Large intestine (tissue), 12 donors: ENCODE measurements at places on chromosomes 2 and 18. TPM values are rescaled to one million over a fixed set of nuclear protein-coding genes. Genes with fewer than 3 reads are reported as not detected.

Gene BMP10
- not detected for polyA plus RNA-seq

Gene EIPR1
- 22.5 TPM for polyA plus RNA-seq

Gene TMEM247
- polyA plus RNA-seq = not detected

Gene ZAP70
- polyA plus RNA-seq = 5.1 TPM

Gene VWC2L
- polyA plus RNA-seq = 0.03 TPM

DNA sequence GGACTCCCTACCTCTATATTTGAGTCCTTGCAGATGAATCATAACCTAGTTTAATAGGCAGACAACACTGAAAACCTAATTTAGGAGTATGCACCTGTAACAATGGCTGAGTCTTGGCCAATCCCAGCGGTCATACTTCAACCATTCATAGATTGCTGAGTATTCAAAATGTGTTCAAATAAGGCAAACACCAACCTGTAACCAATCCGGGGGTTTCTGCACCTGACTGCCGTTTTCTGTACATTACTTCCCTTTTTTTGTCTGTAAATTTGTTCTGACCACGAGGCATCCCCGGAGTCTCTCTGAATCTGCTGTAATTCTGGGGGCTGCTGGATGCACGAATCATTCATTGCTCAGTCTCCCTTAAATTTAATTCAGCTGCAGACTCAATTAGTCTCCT, 338.6 kb downstream of the STK39 start:
- DNase-seq = no peak

- no peak for DNase-seq
Observed at GRCh38 chr2:78162202-78162601, 640.0 kb upstream of the LRRTM4 start.

- DNase-seq = no peak
Observed at GRCh38 chr18:9048808-9049494, 53.5 kb upstream of the NDUFV2 start.

DNA sequence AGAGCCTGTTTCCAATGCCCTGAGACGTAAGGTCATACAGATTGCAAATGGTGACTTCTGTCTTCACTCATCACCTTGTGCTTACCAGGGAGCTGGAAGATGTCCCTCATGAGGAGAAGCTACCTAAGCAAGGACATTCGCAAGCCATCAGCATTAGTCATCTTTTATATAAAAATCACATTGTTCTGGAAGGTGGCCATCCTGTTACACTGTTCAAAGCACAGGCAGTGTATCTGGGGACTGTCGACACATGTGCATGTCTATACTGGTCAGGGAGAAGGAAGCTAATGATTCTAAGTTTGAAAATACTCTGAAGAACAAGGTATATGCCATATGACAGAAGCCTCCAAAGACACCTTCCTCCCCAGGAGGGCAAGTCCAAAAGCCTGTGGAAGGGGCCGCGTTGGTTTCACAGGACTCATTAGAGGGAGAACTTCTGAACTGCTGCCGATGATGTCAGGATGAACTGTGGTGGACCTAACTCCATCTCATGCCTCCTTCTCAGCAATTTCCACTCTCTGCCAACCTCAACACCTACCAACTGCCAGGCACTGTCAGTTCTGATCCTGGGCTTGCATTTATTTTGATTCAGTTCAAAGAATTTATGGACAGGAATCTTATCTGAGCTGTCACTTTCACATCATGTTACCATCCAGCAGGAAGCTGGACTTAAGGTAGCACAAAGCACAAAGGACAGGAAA, 39.4 kb downstream of the DNER start:
- no peak for DNase-seq

- no peak for DNase-seq
Observed at GRCh38 chr2:18849841-18850578, 260.6 kb upstream of the NT5C1B start.

GRCh38 chr18:47512726-47513435, 261.4 kb upstream of the SKOR2 start:
- DNase-seq = no peak

DNA sequence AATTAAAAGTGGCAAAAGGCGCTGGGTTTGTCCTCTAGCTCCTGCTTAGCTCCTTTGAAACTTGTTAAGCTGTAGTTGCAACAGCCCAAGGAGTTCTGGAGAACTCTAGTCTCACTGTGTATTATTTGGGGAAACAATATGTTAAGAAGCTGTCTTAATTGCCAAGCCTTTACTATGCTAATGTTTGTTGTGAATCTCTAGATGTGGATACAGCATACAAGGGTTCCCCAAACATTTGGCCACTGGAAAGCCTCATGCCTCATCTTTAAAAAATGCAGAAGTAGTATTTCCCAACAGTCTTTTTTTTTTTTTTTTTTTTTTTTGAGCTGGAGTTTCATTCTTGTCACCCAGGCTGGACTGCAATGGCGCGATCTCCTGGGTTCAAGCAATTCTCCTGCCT, 236.7 kb downstream of the PRKCE start:
- no peak for DNase-seq
